NB4 (cell line): ENCODE measurements at places on chromosomes 3 and 15.
A peak's percentile ranks its signal among the peaks of the same experiment; 100 is the strongest.

DNA sequence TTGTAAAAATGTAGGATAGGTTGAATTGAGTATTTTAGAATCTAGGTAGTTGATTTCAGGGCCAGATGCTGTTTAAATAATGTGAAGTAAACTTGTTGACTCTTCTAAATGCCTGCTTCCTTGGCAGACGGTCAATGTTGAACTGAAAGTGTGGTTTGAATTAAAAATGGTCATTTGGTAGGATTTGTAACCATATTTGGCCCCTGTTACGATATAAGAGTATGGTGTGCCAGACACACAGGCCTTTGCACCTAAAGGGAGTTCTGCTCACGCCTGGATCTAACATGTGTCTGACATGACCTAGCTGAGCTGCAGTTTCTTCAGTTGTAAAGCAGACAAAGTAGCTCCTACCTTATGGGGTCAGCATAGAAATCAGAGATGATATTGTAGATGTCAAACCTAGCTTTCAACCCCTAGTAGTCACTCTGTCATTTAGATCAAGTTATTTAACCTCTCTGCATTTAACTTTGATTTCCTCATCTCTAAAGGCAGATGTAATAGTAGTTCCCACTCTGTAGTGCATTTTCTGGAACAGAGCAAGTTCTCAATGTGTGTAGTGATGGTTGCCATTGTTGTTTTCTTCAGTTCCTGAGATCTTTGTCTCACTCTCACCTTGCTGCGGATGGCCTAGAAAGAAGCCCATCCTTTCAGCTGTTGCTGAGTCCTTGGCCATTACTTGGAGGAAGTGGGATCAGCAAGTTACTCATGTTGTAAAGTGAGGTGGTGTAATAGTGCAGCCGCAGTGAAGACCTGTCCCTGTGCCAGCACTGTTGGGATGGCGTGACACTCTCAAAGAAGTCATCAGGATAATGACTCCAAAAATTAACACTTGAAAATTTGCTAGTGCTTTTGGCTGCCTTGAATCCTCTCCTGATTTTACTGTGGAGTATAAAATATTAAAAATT is 90.2 kb downstream of the GHSR start:
- DNase-seq = peak; percentile 12

DNA sequence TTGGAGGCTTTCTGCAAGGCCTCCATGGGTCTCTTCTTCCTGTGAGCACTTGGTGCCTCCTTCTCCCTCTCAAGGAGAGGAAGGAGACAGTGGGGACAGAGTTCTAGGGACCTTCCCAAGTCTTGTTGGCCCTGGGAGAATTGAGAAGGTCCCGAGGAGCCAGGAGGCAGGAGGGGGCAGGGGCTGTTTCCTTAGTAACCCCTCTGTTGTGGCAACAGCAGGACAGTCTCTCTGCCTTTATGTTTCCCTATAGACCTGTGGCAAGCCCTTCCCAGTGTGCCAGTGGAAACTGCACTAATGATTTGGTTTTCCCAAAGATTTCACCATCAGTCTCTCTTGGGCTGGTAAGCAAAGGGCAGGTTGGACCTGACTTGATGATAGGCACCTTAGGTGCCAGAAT is 87.8 kb upstream of the GALNT15 start:
- no peak for DNase-seq

DNA sequence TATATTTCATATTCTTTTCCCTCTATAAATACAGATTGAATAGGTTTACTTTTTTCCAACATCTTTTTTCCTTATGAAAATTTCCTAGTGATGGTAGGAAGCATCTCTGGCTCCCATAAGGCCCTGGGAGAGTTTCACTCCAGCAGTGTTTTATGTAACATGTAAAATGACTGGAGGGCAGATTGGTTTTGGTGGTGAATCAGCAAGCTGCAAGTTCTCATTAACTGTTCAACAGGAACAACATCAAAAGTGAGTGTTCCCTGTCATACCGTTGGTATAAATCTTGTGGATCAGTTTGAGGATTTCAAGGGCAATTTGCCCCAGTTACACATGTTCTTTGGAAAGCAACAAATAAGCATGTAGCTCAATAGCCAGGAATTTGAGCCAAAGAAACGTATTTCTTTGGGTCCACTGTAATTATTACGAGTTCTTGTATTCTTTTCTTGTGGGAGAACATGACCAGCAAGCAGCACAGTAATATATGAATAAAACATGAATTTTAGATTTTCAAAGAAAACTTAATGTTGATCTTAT is 345.7 kb downstream of the SV2B start:
- no peak for DNase-seq

DNA sequence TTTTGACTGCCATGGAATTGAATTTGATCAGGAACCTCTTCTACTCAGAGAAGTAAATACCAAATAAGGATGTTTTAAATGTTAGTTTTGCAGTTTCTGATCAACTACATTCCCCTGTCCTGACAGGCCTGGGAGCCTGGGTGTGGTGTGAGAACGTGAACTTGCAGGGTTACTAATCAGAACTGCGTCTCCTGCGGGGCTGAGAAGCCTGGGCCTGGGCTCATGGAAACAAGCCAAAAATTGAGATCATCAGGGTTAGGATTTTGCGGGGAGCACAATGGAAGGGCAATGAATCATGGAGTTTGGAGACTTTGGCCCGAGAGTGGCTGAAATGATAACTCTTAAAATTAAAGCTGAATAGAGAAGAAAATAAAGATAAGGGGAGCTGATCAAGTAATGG is 47.8 kb upstream of the C3orf70 start:
- no peak for DNase-seq

DNA sequence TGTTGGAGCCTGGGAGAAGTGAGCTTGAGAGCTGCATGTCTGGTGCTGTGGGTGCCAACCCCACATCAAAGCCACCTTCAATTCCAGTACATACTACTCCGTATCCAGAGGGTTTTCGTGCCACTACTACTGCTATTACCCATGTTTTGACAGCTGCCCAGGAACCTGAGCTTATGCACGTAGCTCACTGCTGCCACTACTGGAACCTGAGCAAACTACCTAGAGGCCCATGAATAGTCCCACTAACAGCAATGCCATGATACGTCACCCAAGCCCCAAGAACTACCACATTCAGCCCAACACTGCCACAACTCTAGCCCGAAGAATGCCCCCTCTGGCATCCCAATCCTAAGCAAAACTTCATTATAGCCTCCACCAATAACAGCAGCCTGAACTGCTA is 215.2 kb upstream of the BCHE start:
- DNase-seq = peak; percentile 3
